ENCODE measurements at places on chromosomes 1 and 21. TPM values are rescaled to one million over a fixed set of nuclear protein-coding genes. Genes with fewer than 3 reads are reported as not detected.

DNA sequence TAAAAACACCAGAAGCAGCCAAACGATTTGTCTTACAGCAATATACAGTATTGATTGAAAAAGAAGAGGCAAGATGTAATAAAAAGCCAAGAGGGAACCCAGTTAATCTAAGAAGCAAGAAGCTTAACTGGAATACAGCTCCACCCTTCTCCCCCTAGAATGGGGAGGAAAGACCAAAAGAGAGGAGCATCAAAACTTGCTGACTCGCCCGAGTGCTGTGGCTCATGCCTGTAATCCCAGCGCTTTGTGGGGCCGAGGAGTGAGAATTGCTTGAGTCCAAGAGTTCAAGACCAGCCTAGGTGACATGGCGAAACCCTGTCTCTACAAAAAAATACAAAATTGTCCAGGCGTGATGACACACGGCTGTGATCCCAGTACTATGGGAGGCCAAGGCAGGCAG is 32.2 kb downstream of the BRWD1 start:
- no peak for DNase-seq

- DNase-seq, result no peak
These were observed 74.5 kb downstream of the NFIA start for GRCh38 chr1:61156576-61157467.

- DNase-seq, result no peak
These were observed 643 bp upstream of the MOV10 start for GRCh38 chr1:112673592-112674439.

DNA sequence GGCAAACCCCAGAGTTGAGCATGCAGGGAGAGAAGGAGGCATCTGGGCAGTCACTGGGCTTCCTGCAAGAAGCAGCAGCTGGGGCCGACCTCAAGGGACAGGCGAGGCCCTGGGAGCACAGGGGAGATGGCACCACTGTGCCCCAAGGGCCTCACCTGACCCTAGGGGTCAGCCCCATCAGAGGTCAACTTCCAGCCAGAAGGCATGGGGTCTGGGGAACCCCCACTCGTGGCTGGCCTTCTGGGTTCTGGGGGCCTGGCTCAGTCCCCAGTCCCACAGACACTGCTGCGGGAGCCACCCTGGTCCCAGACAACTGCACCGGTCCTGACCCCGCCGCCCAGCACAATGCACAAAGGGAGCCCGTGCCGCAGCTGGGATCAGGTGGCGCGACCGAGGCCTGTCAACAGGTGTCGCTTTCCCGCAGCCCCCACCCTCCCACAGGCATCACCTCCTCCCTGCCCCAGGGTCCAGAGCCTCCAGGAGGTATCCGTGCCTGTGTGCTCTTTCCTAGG is 6.2 kb downstream of the WNT9A start:
- DNase-seq, result no peak

DNA sequence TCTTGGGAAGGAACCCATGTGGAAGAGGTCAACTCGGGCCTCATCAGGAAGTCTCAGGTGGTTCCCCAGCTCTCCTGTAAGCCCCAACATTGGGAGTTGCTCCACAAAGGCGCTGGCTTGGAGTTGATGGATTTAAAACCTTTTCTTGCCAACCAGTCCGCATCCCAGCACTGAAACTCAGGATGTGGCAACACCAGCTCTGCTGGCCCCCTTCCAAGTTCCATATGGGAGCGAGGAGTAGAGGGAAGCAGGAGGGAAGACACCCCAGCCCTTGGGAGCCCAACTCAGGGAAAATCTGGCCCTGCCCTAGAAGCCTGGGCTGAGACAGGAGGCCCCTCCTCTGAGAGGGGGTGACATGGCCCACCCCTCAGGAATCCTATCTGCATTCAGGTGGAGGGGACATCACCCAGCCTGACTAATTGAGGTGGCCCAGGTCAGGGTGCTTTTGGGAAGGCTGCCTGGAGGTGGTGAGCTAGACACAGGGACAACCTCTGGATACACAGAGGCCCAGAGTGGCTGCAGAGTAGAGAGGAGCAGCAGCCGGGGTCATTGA is 33.1 kb upstream of the DMBX1 start:
- DNase-seq, result no peak

DNA sequence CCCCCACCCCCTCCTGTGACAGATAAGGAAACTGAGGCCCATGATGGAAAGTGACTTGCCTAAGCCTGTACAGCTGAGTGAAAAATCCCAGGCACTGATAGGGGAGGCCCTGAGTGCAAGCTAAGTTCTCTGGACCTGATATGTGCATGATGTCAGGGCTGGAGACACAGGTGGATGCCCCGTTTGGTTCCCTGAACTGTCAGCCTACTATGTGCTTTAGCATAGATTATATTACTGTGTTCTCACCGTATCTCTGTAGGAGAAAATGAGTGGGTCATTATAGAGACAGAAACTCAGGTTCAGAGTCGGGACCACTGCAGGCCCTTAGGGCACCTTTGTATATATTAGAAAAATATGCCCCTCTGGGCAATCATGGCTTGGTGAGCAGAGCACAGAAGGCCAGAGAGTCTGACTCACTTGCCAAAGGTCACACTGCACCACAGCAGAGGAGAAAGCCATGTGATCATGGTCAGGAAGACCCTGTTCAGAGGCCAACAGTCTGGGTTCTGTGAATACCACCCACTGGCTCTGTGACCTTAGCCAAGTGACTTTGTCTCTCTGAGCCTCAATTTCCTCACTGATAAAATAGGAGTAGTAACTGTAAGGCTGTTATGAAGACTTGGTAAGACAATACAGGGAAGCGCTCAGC is 145.8 kb upstream of the WNT4 start:
- DNase-seq, result no peak

GRCh38 chr1:98884864-98885263 is 119.8 kb downstream of the PLPPR5 start:
- DNase-seq, result no peak

DNA sequence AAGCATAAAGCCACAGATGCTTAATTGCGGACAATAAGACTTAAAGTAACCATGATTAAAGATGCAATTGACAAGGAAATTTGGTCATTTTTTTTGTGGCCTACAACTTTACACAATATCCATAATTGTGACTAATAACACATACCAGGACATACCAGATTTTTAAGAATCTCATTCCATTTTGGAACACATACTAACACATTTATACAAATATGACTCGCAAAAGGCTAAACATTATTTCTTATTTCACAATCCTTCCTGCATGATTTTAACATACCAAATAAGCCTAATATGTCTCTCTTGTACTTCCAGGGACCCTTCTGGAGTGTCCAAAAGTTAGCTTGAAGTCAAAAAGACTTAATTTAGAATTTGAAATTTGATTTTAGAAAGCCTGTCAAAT is 48.8 kb downstream of the DR1 start:
- no peak for DNase-seq

- no peak for DNase-seq
These were observed 389.3 kb downstream of the OMA1 start for GRCh38 chr1:58157256-58157655.

- DNase-seq, result no peak
These were observed 6.0 kb downstream of the TEX35 start for GRCh38 chr1:178518894-178519293.

DNA sequence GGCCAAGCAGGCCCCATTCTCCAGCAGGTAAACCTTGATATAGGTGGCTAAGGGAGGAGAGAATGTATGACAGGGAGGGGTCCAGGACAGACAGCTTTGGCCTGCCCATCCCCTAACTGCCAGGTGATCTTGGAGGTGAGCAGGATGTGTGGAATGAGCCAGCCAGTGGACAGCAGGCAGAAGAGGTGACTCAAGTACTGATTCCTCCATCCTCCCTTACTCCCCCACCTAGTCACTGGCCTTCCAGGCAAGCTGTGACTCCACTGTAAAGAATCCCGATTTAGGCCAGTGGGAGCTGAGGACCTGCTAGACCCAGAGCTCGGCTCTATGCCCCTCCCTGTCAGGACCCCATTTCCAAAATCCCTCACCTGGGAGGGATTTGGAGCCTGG is 36.6 kb downstream of the RIMS3 start:
- DNase-seq, result no peak

DNA sequence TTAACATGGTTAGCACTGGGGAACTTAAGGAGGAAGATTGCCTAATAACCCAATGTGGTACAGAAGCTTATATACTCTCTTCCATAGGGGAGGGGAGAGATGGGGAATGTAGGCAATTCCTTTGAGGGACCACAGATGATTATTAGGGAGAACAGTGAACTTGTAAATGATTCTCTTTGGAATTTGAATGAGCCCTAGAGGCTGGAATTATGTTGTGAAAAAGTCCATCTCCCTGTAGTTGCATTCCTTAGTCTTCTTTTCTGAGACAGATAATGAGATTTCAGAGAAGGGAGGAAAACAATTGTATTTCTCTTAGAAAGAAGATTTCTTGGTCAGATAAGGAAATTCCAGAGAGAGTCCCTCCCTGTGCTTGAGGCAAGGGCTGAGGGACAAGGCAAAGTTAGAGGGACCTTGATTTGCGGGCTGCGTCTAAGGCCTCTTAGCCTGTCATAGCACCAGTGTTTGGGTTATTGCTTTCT is 89.0 kb upstream of the HMCN1 start:
- DNase-seq, result no peak

DNA sequence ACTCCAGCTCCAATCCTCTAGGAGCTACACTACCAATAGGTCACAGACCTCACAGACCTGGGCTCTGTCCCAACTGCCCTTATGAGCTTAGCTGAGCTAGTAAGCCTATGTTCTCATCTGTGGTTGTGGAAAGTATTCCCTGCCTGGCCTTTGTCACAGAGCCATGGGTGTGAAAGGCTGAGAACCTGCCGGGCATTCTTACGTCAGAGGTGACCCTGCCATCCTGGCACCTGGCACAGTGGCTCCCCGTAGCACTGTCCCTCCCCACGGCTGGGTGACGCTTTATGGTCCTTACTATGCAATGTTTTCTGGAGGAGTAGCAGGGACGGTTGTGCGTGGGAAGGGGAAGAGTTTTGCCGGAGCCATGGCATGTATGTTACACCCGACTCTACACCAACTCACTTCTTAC is 3.5 kb downstream of the TNFRSF1B start:
- DNase-seq, result no peak

- DNase-seq, result peak; percentile 41
These were observed 45.5 kb downstream of the VPS13D start for GRCh38 chr1:12275370-12275769.

DNA sequence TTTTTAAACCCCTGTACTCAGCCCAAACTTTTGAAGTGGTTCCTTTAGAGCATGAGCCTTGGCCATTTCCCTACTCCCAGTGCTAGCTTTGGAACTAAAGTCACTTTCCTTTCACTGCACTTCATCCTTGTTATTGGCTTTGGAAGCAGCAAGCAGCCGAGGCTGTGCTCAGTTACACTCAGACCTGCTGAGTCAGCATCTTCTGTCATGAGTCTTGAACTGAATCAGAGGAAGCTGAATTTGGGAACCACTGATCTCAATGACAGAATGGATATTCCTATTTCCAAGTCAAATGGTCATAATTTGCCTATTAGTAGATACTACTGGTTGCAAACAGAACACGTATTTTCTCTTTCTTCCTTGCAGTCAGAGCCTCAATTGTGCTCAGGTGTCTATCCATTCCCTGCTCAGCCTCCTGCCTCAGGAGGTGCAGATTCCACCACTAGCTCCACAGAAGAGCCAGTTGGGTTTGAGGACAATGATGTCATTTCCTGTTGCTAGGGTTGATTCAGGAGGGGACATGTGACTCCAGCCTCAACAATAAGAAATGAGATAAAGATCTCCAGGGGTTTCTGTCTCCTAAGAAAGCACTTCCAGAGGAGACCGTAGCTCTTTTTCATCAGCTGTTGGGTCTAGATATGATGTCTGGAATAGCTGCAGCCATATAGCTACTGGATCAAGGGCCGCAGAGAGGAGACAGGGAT is 44.9 kb upstream of the NTPCR start:
- no peak for DNase-seq

DNA sequence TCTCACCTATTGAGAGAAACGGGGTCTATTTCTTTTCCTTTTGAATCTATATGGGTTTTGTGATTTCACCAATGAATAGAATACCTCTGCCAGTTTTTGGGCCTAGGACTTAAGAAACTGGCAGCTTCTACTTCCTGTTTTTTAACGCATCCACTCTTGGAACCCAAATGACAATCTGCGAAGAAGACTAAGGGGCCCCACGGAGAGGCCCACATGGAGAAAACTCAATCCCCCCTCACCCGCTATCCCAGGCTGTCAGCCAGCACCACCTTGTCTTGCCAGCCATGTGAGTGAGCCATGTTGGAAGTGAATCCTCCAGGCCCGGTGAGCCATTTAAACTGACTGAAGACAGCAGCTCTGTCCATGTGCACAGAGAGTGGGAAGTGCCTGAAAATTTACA is 3.6 kb upstream of the HENMT1 start:
- DNase-seq, result no peak

DNA sequence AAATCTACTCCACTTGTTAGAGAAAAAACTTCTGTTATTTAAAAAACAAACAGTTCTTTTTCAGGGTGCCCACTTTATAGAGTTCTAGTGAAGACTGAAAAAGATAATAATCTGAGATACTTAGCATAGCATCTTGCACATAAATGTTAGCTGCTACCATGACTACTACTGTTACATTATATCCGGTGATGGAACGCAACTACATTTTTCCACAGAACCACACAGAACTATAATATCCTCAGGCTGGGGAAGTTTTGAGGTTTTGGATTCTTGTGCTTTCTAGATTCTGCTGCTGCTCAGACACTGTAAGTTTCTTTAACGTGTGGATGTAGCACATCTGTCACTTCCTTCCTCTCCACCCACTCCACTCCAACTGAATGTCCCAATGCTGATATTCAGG is 110.3 kb downstream of the PTPN14 start:
- no peak for DNase-seq

GRCh38 chr21:41500931-41501381 is 7.0 kb downstream of the TMPRSS2 start:
- no peak for DNase-seq

DNA sequence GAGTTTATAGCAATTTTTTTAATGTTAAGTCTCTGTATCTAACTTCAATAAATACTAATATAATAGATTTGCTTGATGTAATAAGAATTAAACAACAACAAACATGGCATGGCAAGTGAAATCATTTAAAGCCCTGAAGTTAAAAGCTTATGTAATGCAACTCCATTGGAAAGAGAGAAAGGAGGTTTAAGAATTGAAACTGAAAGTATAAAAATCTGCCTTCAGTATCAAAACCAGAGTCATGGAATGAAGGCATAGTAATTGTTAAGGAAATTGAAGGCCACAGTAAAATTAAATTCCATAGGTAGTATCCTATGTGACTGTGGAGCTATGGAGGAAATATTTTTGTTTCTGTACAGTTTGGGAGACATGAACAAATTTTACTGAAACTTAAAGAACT is 55.1 kb downstream of the PRDX6 start:
- no peak for DNase-seq

- no peak for DNase-seq
These were observed 5.2 kb upstream of the SF3A3 start for GRCh38 chr1:37994886-37995566.

GRCh38 chr1:98048751-98049325 is 128.0 kb upstream of the DPYD start:
- DNase-seq, result no peak

GRCh38 chr1:20484519-20485462 is 1.2 kb downstream of the CAMK2N1 start:
- peak; percentile 35 for DNase-seq

Gene CAPN9
- 2.0 TPM for total RNA-seq

Gene KLF17
- 0.34 TPM for total RNA-seq

Gene DMRTA2
- 0.18 TPM for total RNA-seq

Gene TTF2
- 69.8 TPM for total RNA-seq

Gene ZBTB8A
- 9.8 TPM for total RNA-seq

Gene MAP3K7CL
- not detected for total RNA-seq

Gene CD164L2
- not detected for total RNA-seq

Gene PLK3
- 15.3 TPM for total RNA-seq

Gene VHLL
- 0.77 TPM for total RNA-seq

Gene C1QC
- not detected for total RNA-seq

Gene NIBAN1
- 0.63 TPM for total RNA-seq

Gene ANGPTL3
- total RNA-seq, result not detected
